ENCODE measurements at places on chromosomes 6 and 20.

GRCh38 chr20:36305602-36306551, at the start of gene DLGAP4:
DLGAP4 (plus strand) TSS chr20:36306339; CDS start chr20:36431718, 125,379 bp downstream.
- no peak for DNase-seq

DNA sequence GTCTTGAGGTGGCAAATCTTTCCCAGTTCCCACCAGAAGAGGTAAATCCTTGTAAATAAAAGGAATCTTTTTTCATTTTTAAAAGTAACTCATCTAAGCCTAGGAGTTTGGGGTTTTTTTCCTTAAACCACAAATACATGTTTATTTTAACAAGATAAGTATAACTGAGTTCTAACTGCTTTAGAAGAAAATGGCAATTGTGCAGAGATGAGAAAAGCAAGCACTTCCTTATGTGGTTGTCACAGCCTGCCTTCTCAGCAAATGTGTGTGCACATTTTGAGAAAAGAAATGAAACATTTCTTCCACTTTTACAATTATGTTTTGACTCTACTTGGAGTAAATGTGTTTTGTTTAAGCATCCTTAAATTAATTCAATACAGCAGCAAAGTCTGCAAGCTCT, 17.7 kb downstream of the HCK start:
- no peak for DNase-seq

GRCh38 chr6:47519279-47519678, 41.7 kb downstream of the CD2AP start:
- no peak for DNase-seq

DNA sequence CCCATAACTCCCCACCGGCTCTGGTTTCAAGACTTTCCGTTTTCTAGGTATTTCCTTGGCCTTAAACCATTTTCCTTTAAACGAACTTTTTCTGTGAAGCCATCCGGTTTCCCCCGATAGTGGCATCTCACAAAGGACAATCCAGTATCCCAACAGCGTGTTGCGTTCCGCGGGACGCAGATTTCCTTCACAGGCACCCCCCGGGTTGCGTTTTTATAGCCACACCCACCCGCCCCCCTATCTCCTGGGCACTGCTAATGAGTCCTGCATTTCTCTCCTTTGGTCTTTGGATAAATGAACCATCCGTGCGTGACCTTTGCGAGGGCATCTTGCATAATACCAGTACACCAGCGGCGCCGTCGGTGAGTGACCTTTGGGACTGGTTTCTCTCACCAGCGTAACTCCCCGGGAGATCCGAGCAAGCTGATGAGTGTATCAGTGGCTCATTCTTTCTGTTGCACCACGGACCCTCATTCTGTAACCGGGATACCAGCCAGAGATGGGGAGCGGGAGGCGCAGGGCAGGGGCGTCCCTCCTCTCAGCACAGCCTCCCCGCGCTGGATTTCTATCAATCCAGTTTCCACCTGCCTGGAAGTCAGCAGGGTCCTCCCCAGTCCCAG, 586 bp upstream of the NQO2 start:
- no peak for DNase-seq

DNA sequence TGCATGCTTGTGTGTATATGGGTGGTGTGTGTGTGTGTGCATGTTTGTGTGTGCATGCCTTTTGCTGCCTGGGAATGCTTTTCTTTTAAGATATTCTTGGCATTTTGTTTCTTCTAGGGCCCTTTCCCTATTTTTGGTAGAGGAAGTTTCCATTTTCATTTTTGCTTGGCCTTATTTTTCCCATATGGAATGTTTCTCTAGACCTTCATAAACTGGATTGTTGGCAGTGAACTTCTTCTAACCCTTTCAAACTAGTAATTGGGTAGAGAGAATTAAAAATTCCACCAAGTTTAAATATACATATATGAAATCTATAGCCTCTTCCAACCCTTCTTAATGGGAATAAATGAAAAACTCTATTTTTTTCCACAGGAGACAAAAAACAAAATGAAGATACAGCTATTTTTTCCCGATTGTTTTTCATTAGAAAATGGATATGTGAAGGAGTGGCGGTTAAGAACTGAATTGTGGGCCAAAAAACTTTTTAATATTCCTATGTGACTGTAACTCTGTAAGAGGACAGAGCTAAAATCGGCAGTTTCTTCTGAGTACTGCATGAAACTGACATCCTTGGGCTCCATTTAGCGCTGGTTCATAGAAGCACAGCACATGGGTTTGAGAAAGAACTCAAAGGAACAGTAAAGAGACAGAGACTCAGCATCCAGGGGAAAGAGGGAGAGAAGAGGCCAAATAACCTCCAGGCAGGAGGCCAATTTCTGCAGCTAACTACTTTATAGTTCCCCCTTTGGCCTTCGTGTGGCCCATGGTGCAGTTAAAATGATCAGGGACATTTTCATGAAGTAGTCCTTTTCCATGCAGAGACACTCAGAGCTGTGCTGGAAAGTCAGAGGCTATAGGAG, 102.1 kb downstream of the TMEM170B start:
- no peak for DNase-seq

- no peak for DNase-seq
Observed at GRCh38 chr6:83536034-83536646, 23.8 kb downstream of the PRSS35 start.

DNA sequence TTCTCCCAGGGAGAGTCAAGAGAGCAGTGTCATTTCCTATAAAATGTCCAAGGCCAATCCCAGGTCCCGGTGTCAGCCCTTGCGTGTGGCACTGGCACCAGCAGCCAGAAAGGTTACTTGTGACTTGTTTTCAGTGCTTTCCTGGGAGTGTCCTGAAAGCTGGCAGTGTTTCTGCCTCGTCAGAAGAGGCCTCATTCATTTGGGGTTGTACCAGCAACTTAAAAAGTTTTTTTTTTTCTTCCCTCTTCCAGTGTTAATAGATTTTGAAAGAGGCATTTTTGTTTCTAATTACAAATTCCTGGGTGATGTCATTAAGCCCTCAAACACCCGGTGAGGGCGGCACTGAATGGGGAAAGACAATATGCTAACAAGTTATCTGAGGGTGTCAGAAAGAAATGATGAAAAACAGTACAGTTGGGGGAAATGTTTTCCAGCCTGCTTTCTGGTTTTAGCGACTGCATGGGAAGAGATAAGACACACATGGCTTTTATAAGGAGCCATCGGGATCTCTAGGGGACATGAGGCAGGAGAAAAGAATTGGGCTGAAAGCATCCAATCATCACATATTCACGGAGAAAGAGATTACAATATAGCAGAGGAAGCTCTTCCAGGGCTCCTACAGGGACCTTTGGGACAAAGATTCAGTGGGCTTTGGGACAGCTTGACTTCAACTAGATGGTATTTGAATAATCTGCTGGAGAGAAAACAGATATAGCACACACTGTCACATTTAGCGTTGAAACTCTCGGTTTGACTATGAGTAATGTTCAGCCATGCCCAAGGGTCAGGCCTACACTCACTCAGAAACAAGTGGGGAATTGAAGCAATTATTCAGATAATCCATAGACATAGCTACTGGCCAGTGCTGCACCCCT, 153.0 kb downstream of the BCAS1 start:
- no peak for DNase-seq

- no peak for DNase-seq
Observed at GRCh38 chr20:59443550-59443949, 143.1 kb downstream of the EDN3 start.

DNA sequence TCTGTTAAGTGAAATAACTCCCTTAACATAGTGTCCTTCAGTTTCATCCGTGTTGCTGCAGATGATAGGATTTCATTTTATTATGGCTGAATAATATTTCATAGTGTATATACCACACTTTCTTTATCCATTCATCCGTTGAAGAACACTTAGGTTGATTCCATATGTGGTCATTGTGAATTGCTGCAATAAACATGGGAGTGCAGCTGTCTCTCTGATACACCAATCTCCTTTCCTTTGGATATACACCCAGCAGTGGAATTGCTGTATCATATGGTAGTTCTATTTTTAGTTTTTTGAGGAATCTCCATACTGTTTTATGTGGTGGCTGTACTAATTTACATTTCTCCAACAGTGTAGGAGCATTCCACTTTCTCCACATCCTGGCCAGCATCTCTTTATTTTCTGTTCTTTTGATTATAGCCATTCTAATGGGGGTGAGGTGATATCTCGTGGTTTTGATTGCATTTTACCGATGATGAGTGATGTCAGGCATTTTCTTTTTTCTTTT, 193.2 kb downstream of the SLC16A10 start:
- no peak for DNase-seq

- DNase-seq, result no peak
Observed at GRCh38 chr6:2509711-2510110, 241.0 kb downstream of the MYLK4 start.

DNA sequence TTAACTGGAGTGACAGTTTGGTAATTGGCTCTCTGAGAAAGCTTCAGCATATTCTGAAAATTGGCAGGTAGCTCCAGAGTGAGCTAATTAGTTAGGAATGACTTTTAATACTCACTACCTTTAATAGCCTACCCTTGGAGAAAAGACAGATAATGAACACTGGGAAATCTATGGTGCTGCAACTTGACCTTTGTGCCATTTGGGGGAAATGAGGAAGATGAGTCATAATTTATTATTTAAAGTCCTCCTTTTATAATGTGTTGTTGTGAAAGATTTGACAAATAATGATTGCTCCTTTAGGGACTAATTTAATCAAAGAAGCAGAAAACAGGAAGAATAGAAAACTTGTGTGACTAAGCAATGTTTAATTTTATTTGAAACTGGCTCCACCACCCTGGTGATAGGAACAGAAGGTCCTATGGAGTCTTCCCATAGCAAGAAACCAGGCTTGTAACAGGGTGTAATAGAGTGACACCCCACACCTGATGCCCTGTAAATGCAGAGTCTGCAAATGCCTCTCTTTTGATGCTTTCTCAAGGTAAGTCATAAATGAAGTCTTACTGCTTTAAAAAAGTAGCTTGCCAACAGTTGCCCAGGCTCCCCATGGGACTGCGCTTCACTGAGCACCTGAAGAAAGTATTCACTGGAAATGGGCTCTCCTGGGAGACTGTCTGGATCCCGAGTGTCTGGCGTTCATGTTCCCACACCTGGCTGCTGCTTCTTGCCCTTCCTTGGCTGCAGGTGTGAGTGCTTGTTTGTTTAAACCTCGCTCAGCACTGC, 134.4 kb downstream of the LRRC1 start:
- DNase-seq, result no peak

GRCh38 chr6:106070636-106071035, 15.5 kb upstream of the PRDM1 start:
- no peak for DNase-seq

- DNase-seq, result no peak
Observed at GRCh38 chr6:170234419-170234818, 56.5 kb downstream of the DLL1 start.

DNA sequence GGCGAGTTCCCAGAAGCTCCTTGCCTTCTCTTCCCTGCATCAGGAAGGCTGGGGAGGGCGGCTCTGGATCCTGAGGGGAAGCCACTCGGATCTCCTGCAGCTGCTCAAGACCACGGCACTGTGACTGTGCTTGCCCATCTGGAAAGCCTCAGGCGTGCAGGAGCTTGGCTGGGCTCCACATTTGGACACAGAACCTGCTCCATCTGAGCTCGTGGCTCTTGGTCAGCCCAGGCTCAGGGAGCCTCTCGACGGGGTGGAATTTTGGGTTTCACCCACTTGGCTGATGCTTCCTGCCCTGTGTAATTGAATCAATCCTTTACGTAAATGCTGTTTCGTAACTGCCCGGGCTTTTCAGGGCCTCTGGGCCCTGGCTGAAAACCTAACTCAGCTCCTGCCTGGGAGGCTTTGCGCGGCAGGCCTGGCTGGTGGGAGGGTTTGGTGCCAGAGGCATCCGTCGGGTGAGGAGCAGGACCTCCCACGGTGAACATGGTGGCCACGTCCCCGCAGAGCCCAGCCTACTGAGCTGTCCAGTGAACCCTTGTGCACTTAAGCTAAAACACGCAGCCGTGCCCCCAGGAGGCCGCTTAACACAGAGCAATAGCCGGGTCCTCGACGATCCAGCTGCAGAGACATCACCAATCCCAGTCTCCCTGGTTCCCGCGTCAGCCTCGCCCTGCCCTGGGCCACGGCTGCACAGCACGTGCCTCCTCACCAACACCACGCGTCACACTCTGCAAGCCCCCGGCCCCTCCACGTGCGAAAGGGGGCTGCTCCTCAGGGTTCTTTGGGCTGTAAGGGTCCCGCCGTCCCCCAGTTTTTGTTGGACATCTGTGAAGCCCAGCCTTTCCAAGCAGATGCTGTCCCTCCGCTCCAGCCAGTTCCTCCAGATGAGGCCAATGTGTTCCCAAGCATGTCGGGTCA, 241.0 kb downstream of the DLL1 start:
- no peak for DNase-seq

GRCh38 chr20:54372313-54372712, 103.1 kb upstream of the DOK5 start:
- DNase-seq, result no peak

- no peak for DNase-seq
Observed at GRCh38 chr6:108004861-108005260, 46.9 kb upstream of the SEC63 start.

DNA sequence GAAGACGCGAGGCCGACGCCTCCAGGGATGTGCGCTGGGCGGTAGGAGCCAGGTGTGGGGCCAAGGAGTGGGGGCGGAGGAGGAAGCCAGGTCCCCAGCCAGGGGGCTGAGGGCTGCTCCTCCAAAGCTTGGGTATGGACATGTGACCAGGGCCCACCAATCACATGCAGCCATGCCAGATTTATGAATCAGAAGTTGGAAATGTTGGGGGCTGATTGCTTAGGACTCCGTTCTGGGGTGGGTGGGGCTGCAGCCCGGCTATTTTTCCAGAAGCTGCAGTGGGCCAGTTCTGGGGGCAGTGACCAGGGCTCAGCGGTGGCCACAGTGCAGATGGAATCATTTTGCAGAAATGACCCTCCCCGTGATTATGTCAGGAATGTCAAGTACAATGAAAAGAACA, 96.0 kb downstream of the CEBPB start:
- no peak for DNase-seq

- no peak for DNase-seq
Observed at GRCh38 chr6:30769088-30769852, 24.9 kb upstream of the IER3 start.

DNA sequence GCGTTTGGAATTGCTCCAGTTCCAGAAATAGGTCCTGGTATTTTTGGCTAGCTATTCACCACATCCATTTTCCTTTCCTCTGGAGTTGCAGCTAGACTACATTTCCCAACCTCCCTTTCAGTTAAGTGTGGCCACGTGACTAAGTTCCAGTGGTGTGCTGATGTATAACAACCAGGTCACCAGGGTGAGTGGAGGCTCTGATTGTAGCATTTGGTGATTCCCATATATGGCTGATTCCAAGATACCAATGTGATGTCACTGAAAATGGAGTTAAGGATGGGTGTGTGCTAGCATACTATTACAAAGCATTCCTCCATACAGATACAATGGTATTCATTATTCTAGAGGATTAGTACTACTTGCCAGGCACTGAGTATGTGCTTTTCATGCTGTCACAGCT, 49.7 kb upstream of the STK35 start:
- no peak for DNase-seq

- DNase-seq, result no peak
Observed at GRCh38 chr6:108164815-108165706, 761 bp upstream of the NR2E1 start.

- DNase-seq, result no peak
Observed at GRCh38 chr6:149755300-149756260, 6.0 kb downstream of the PCMT1 start.

GRCh38 chr20:19403549-19403948, 191.1 kb downstream of the SLC24A3 start:
- no peak for DNase-seq
